NCI-H2081 (cell line): ENCODE measurements at places on chromosomes 16 and 17.

DNA sequence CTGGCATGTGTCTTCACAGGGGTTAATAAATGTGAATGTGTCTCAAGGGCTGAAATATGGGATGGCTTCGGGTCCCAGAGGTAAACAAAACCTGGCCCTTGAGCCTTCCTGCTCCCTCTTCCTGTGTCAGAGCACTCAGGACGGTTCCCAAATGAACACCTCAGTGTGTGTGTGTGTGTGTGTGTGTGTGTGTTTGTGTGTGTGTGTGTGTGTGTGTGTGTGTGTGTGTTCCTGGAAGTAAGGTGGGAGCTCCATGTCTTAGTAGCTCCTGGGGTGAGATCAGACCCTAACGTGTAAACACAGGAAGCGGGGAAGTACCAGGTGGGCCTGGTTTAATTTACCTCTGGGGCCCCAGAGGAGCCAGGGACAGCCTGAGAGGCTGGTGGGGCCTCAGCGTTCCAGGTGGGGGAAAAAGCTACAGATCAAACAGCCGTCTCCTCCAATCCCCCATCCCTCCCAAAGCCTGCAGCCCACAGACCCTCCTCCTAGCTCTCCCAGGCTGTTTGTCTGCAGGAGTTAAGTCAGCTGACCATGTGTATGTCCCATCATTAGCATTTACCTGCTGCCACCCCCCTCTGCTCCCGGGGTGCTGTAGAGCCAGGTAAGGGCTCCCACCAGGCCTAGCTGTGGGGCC, 6.1 kb downstream of the KIF19 start:
- DNase-seq, result no peak

- DNase-seq, result no peak
These were observed 6.3 kb downstream of the CMIP start for GRCh38 chr16:81450783-81451491.

GRCh38 chr16:59510008-59510424, 775.9 kb upstream of the GOT2 start:
- DNase-seq, result no peak

DNA sequence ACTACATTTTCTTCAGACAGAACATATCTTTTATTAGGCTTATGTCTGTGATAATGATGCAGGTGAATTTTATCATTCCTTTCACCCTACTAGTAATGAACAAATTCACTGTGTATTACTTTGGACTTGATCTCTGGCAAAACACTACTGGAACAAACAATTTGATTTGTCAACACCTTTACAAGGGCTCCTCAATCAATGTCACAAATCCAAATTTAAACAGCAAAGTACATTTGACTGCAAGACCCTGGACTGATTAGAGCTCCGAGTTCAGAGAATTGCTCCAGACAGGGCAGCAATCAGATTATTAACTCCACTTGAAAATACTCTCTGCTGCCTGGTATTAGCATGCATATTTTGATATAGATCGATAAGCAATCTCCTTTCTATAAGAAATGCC, 547.6 kb upstream of the SALL1 start:
- DNase-seq, result no peak

DNA sequence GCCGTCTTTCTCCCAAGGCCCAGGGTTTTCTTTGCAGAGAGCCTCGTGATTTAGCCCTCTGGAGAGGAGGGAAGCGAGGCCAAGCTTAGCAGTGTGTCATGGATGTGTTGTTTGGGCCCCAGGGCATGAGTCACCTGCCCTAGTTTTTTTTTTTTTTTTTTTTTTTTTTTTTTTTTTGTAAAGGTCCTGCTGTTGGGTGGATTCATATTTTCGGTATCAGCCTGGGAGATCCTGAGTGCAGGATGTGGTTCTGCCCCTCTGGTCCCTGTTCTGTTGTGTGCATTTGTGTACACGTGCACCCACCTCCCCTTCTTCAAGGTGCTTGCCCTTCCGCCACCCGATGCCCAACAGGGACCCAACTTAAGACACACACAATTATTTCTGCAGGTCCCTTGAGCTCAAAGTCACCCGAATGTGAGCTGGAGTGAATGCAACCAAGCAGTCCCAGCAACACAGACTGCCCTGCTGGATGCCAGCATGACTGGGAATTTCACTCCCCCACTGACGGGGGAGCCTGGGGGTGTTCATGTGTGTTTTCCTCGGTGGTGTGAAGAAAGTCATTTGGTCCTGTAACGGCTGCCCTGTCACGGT, 265.8 kb upstream of the TNRC6C start:
- DNase-seq, result no peak

- DNase-seq, result peak; percentile 24
These were observed 25.0 kb upstream of the KCNJ2 start for GRCh38 chr17:70144260-70144846.
